ENCODE measurements at places on chromosomes 7 and 10.
A peak's percentile ranks its signal among the peaks of the same experiment; 100 is the strongest.

DNA sequence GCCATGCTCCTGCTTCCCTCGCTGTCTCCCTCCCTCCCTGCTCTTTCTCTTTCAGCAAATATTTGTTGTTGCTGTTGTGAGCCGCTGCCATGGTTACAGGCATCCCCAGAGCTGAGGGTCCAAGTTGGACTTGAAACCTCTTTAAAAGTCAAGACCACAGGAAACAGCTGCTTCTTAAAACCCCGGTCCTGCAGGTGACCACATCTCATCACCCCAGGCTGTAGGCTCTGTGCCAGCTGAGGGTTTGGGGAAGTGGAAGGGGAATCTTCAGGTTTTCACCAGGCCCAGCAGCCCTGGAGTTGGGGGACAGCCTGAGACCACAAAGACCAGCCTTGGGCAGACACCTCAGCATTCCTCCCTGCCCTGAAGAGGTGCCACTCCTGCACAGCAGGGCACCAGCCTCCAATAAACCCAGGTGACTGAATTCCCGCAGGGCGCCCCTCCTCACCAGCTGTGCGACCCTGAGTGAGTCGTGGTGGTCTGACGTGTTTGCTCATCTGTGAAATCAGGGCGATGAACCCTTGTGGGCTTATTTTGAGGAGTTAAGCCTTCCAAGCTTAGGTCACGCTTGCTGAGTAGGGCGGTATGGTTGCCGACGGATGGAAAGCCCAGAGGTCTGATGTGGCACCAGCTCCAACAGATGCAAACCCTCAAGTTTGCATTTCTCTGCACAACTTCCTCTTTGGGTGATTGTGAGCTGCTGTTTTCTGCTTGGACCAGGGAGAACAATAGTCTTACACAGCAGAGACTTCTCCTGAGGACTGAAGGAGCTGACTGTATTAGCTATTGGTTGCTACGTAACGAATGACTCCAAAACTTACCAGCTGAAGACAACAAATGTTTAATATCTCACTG lies 24.8 kb downstream of the NPTX2 start:
- peak; percentile 91 for DNase-seq

- no peak for DNase-seq
These were observed 11.2 kb downstream of the MUC17 start for GRCh38 chr7:101031082-101031481.

GRCh38 chr10:79263939-79264338 lies 83.3 kb upstream of the PPIF start:
- DNase-seq: no peak

- DNase-seq: no peak
These were observed at the start of gene OPN4 for GRCh38 chr10:86654411-86655172. Gene OPN4 (plus strand): TSS chr10:86654547. CDS start chr10:86654784, 237 bp downstream.

DNA sequence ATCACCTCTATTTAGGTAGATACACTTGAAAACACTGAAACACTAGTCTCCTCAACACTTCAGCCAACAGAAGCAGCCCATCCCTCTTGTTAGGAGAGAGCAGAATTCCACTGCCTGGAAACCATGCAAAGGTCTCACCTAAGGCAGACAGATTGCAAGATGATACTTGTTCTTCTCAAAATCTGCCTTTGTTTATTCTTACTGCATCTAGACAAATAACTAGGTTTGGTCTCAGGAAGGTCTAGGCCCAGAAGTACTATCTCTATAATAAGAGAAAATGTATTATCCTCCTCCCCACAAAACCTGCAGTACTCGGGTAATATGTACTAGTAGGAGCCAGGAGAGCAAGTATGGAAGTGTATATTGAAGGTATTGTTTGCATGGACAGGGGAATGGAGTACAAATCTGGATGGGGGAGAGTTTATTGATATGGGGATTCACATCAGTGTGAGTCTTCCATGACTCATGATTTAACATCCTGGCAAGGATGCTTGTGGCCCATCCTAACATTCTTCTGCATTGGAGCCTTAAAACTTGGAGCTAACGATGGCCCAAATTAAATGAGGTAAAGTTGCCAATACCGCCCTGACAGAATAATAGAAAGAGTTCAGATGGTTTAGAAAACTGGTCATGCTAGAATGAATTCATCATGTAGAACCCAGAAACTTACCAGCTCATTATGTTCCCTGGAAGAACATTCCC lies 109.2 kb downstream of the EPC1 start:
- no peak for DNase-seq

GRCh38 chr10:3836222-3836820 lies 51.3 kb upstream of the KLF6 start:
- DNase-seq: no peak

- no peak for DNase-seq
These were observed 534.3 kb downstream of the PARD3 start for GRCh38 chr10:34280599-34281374.

DNA sequence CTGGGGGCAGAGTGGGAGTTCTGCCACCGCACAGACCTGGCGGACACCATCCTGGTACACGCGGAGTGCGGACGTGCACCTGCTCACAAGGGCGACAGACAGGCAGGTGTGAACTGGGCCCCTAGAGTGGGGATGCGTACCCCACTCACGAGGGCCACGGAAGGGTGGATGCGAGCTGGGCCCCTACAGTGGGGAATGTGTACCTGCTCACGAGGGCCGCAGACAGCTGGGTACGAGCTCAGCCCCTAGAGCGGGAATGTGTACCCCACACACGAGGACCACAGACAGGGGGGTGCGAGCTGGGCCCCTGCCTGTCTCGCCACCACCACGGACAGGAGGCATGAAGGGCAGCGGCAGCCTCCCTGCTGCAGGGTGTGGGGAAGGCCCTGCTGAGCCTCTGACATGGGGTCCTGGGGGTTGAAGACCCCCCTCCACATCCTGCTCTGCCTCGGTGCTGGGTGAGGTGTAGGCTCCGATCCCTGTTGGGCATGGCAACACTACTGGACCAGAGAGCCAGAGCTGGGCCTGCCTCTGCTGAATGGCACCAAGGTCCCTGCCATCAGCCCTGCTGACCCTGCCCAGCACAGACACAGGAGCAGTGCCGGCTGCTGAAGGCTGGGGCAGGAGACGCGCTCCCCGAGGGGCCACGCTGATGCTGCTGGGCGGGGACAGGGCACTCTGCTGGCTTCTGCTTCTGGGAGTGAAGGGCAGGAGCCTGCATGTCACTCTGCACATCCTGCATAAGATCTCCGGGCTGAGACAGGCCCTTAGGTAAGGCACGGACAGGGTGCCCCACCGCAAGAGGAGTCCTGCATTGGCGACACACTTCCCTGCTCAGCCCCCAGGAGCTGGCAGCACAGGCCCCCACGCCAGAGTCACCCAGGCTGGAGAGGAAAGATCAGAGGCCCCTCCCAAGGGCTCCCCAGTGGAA lies 259.2 kb downstream of the MAD1L1 start:
- DNase-seq: no peak

GRCh38 chr10:85921789-85922188 lies 444.8 kb downstream of the GRID1 start:
- DNase-seq: no peak

- DNase-seq: no peak
These were observed 6.0 kb downstream of the EGFR start for GRCh38 chr7:55024776-55025175.

GRCh38 chr10:11148142-11149028 lies 130.7 kb downstream of the CELF2 start:
- no peak for DNase-seq

GRCh38 chr10:114767101-114767985 lies 54.2 kb upstream of the FHIP2A start:
- DNase-seq: no peak

DNA sequence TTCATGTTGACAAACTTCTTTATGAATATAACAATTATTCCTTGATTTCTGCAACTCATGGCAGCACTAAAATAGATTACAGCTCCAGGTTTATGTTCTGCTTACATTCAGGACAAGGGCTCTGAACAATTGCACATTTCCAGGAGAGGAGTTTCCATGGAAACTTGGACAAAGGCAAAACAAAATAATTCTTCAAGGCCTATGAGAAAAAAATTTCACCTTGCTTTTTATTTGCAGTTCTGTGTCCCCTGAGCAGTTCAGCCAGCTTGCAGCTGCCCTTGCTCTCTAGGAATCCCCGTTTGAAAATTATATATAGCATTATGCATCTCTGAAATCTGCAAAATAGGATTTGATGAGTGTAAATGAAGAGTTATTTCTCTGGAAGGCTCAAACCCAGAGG lies 71.7 kb downstream of the ARL4A start:
- DNase-seq: no peak

DNA sequence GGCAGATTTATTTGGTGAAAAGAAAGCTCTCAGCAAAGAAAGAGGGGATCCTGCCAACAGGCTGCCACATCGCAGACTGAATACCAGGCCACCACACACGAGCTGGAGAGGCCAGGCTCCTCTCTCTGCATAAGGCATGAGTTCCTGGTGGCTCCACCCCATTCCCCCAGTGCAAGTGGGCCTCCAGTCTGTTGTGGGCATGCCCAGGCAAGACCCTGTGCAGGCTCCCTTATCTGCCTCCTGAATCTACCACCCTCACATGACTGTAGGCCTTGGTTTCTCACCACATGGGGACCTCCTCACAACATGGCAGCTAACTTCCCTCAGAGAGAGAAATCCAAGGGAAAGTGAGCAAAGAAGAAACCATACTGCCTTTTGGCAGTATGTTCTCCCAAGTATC lies 26.7 kb upstream of the CUL1 start:
- DNase-seq: peak; percentile 58

GRCh38 chr10:80530251-80530650 lies 7.5 kb upstream of the SH2D4B start:
- DNase-seq: peak; percentile 48

DNA sequence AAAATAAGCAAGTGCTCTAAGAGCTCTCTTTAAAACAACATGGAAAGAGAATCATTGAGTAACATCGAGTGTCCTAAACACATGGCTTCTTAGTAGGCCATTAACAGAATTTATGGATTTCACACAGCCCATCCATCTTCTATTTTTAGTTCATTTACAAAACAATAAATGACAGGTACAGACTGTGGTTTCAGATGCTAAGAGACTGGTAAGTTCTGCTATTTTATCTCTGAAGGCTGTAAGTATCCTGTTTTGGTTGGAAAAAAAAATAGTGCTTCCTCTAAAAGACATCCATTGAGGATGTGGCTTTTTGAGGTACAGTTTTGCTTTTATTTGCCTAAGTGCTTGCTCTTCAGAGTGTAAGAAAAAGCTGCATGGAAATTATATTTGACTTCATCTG lies 27.4 kb upstream of the GNAI1 start:
- peak; percentile 82 for DNase-seq

GRCh38 chr7:40604601-40605438 lies 470.0 kb downstream of the SUGCT start:
- peak; percentile 52 for DNase-seq

DNA sequence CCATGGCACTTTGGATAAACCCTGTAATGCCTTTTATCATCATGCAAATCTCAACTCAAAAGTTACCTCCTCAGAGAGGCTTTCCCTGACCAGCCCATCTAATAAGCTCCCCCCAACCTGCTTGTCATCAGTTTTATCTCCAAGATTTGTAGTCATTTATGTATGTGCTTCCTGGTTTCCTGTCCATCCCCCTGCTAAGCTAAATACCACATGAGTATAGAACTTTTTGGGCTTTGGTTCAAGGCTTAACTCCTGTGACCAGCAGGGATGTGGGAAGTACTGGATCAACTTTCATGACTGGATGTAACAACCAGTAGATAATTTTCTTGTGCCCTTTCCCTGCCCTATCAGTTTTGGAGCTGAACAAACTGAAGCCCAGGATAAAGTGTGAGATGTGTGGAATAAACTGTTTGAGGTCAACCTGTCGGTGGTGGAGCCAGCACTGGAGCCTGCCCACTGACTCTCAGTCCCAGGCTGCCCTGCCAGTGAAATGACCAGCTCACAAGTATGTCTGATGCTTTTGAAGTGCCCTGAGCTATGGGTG lies 148.6 kb downstream of the CYP26A1 start:
- no peak for DNase-seq

DNA sequence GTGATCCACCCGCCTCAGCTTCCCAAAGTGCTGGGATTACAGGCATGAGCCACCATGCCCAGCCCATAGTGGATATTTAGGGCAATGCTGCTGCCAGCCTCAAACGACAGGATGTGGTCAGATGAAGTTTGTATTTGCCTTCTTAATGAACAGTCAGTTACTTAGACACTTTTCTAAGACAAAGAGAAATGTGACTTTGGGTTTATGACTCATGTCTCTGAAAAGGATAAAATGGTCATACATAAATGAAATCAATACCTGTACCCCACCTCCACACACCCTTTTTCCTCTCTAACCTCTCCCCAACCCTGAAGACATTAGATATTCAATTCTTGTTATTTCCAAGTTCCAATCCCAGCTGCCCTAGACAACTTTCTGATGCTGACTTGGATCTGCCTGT lies 109.3 kb upstream of the INSIG1 start:
- no peak for DNase-seq

- DNase-seq: no peak
These were observed 103.7 kb downstream of the PLXNA4 start for GRCh38 chr7:132472463-132473120.

- no peak for DNase-seq
These were observed 37.5 kb downstream of the STK32C start for GRCh38 chr10:132270256-132270655.

GRCh38 chr10:85645053-85645452 lies 721.5 kb downstream of the GRID1 start:
- no peak for DNase-seq

- no peak for DNase-seq
These were observed 96.0 kb upstream of the GATA3 start for GRCh38 chr10:7958442-7958841.

DNA sequence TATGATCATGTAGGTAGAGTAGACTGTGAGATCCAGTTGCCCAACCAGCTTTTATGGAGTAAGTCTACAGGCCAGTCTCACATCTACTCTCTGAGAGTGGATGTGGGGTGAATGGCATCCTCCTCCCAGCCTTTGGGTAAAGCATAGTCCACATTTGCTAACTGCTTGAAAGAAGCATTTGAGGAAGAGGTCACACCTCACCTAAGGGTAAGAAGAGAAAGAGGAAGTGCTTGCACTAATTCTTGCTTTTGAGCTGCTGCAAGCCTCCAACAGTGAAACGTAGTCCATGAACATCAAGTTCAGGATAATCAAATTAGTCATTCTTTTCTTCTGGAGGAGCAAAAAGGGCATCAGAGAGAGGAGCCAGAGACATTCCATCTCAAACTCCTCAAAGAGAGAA lies 93.9 kb upstream of the AGR3 start:
- DNase-seq: peak; percentile 54

DNA sequence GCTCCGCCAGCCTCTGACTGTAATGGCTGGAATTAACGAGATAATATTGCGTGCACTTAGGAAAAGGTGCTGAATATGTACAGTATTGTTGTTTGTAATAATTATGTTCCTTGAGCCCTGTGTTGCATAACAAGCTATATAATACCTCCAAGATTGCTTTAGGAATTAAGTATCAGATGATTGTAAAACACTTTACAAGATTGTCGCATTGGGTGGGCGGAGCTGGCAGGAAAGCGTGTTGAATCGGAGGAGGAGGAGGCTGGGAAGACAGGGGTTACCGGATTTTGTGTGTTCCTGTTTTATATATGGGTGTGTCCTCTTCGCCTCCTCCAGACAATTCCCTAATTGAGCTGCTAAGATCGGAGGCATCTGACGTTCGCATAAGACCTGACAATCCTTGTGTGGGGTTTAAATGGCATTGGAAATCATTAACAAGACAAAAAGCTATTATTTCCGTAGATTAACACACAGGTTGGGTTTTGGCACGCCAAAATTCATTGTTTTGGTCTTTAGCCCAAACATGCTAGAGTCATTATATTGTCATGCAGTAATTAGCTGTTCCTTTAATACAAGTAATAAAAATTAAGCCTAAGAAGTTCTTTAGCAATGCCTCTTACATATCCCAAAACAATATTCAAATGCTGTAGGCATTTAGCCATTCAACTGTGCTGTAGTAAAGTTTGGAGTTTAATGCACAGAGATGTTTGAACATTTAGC lies 192.9 kb upstream of the SH2B2 start:
- no peak for DNase-seq

- no peak for DNase-seq
These were observed 108.4 kb upstream of the LYZL2 start for GRCh38 chr10:30737931-30738391.

Measured in GDM1 (cell line).